ENCODE measurements at places on chromosomes 1 and 21.
A peak's percentile ranks its signal among the peaks of the same experiment; 100 is the strongest.

DNA sequence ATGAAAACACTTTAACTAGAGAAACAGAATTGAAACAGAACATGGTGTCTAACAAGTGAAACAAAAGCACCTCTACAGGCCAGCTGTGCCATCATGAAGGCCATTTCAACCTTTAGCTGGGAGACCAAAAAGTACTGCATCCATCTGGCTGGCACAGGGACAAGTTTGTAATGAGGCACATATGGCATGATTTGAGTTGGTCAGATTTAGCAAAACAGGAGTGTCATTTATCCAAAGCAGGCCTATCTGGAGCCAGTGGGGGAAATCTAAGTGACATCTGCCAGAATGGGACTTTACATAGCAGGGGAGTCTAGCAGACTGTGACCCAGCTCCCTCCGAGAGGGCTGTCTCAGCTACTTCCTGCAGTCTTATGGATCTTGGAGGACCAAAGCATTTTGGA, 51.9 kb downstream of the DNTTIP2 start:
- DNase-seq: no peak

- DNase-seq: no peak
These were observed 5.4 kb downstream of the TRIM62 start for GRCh38 chr1:33176362-33176850.

GRCh38 chr1:8812081-8812480, 5.4 kb downstream of the RERE start:
- no peak for DNase-seq

DNA sequence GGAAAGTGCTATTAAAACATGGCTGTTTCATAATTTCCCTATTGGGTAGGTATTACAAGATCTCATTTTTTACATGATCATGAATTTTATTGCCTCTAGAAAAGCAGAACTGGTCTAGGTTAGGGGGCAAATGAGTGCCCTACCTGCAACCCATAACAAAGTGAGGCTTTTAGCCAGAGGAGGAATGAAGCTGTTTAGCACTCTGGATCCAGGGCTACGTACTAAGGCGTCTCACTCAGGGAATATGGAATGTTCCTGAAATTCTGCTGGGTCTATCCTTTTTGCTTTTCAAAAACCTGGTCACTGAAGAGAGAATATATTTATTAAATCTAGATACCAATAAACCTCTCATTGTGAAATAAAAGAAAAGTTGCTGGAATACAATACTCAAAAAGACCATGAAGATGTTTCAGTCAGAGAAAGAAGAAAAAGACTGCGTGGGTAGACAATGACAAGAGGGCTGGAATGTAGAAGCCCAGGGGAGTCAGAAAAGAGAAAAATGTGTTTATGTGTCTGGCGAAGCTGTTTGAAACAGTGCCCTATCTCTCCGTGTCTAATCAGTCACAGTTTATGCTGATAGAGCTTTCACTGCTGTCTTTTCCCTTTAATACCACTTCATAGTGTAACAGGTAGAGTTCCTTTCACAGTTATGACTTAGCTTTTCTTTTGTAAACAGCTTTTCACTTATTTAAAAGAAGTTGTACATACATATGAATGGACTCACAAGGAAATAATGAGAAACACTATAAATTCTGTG, 25.0 kb upstream of the SYDE2 start:
- no peak for DNase-seq

- peak; percentile 78 for DNase-seq
These were observed 87.8 kb downstream of the GLUL start for GRCh38 chr1:182303778-182304177.

GRCh38 chr1:248670003-248670402, 14.7 kb upstream of the OR2T27 start:
- DNase-seq: no peak
